Mucosa of descending colon (tissue), 3 donors: ENCODE measurements at places on chromosomes 5 and 9.

GRCh38 chr5:170536525-170536924 lies 32.7 kb downstream of the KCNIP1 start:
- no peak for DNase-seq

- no peak for DNase-seq
These were observed 39.9 kb upstream of the ASTN2 start for GRCh38 chr9:117454711-117455110.

DNA sequence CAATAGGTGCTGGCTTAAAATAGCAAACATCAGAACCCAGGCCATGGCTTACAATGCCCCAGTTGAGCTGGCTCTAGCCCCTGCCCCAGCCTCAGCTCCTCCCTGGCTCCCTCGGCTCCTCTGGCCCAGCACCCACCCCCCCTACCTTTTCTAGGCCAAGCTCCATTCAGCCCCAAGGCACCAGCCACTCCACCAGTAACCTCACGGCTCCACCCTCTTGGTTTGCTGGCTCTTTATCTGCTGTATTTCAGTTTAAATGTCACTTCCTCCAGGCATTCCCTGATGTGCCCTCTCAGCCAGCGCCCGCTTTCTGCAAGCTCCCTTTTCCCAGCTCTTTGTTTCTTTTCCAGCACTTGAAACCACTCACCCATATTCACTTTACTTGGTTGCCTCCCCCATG lies 10.6 kb downstream of the C1QTNF2 start:
- DNase-seq: no peak

- peak; percentile 13 for DNase-seq
These were observed 78.8 kb downstream of the ADAMTS2 start for GRCh38 chr5:179266291-179267070.

GRCh38 chr5:58860680-58861079 lies 277.8 kb downstream of the RAB3C start:
- DNase-seq: no peak
